RCC 7860 (cell line): ENCODE measurements at places on chromosomes 2 and 18.

- DNase-seq: no peak
Measured at GRCh38 chr18:58443671-58444070, 185.2 kb downstream of the ALPK2 start.

DNA sequence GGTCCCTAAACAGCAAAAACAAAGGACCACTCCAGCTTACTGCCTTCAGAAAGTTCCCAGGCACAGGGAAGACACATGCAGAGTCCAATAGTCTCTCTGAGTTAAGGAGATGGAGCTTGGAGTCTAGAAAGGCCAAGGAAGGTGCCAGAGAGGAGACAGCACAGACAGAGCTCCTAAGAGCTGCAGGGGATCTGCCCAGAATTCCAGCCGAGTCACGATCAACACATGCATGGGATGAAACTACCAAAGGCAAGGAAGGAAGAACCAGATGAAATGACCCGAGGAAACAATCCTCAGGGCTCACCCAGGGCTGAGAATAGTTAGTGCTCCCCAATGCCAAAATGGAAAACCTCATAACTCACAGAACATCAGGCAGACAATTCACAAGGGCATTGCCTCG is 15.4 kb downstream of the METTL4 start:
- DNase-seq: no peak

GRCh38 chr18:22591222-22591621 is 173.5 kb upstream of the CTAGE1 start:
- no peak for DNase-seq

DNA sequence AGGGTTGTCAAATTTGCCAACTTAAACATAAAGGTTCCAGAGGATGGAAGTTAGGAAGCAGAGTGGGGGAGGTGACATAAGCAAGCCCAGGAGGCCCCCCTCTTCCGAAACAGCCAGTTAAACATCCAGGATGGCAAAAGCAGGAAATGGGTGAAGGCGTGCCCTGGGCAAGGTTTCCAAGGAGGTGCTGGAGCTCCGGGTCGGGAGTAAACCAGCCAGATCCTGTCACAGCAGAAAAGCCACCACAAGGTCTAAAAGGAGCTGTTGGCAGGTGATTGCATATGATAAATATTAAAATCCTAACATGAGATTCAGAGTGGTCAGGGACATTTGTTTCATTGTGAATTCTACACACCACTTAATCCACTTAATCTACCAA is 572.2 kb upstream of the SALL3 start:
- DNase-seq: no peak

DNA sequence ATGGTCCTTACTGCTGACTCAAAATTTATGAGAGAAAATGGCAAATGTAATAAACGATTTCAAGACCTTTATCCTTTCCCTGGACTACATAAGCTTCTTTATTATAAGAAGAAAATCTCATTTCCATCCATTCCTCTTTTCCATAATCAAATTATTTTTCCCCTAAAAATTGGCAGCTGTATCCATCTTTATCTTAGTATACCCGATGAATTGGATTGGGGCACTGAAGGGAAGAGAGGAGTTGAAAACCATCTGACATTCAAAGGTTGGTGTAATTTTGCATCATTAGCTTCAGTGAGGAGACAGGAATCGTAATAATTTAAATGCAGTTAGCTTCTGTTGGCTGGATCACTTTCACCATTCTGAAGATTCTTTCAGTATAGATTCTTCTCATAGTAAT is 574.1 kb downstream of the XIRP2 start:
- DNase-seq: no peak

GRCh38 chr2:153059338-153060052 is 341.1 kb downstream of the ARL6IP6 start:
- DNase-seq: peak; percentile 63

- no peak for DNase-seq
Measured at GRCh38 chr18:47149457-47150028, 757 bp downstream of the HDHD2 start.

- DNase-seq: no peak
Measured at GRCh38 chr2:39069890-39070465, 50.9 kb downstream of the SOS1 start.

- DNase-seq: no peak
Measured at GRCh38 chr18:57331718-57332117, 20.6 kb upstream of the ST8SIA3 start.

- DNase-seq: no peak
Measured at GRCh38 chr2:48129293-48129950, 223.1 kb upstream of the FBXO11 start.

- DNase-seq: peak; percentile 27
Measured at GRCh38 chr2:149017116-149017985, 21.1 kb upstream of the LYPD6B start.

GRCh38 chr2:54903736-54904554 is 146.3 kb downstream of the RTN4 start:
- DNase-seq: peak; percentile 99

GRCh38 chr2:106996171-106996769 is 110.3 kb upstream of the ST6GAL2 start:
- no peak for DNase-seq

DNA sequence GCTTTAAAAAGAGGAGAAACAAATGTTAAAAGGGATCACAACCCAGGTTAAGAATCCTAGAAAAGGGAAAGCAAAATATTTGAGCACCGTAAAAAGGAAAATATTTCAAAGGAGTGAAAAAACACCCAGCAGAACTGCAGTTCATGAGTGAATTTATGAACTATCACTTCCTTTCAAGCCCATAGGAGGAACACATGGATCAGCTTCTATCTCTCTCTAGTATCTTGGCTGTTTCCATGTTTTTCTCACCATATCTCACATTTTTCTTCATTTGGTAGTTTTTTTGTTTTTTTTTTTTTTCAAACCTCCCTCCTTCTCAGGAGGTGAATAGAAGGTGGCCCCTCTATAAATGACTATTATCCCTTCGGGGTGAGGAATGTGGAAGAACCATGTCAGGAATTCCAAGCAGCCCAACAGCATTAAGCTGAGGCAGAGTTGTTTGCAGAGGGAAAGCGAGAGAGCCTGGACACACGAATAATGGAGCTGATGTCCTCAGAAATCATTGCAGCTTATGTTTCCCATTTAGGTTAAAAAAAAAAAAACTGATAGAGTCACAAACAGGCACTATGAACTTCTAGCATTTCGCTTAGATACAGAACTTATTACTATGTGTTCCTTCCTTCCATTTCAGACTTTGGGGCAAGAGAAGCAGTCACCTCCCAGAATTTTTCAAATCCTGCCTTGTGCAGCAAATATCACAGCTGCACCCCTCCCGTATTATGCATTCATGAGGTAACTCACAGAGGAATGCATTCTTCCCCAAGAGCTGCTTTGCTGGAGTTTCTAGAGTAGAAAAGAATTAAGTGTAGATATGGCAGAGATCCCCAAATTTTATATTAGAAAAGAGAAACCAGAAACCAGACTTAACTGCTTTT is 315.6 kb downstream of the IRS1 start:
- DNase-seq: peak; percentile 52

DNA sequence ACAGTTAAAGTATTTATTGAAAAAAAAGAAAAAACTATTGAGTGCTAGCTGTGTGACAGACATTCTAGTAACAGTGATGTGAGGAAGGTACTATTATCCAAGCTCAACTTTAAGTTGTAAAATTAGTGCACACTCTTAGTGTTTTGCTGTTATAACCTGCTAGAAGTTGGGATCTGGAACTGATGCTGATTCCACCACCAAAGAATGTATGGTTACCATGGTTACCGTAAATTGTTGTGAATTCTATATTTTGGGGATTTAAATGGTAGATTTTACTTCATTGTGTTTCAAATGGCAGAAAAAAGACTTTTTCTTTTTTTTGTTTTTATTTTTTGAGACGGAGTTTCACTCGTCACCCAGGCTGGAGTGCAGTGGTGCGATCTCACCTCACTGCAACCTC is 5.3 kb downstream of the AGFG1 start:
- DNase-seq: no peak

DNA sequence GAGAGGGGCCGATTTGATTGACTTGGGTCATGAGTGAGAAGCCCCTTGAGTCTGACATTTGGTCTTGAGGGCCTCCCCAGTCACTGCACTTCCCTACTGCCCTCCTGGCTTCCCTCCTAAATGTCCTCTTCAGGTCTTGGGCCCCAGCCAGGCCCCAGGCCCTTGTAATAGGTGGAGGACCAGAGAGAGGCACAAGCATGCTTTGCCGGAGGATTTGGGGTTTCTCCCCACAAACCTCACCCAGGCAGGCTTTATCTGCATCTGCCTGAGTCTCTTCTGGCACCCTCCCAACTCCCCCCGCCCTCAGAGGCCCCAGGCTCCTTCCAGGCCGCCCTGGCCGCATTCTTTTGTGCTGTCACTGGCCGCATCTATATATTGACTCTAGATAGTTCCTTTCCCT is 270.7 kb downstream of the HAUS1 start:
- DNase-seq: no peak

- peak; percentile 80 for DNase-seq
Measured at GRCh38 chr2:101357376-101357775, 29.9 kb downstream of the CREG2 start.

GRCh38 chr2:200054681-200055468 is 99.5 kb downstream of the MAIP1 start:
- no peak for DNase-seq

GRCh38 chr2:133765658-133766057 is 197.4 kb upstream of the NCKAP5 start:
- no peak for DNase-seq

GRCh38 chr18:47746615-47747014 is 183.8 kb downstream of the SMAD2 start:
- no peak for DNase-seq

DNA sequence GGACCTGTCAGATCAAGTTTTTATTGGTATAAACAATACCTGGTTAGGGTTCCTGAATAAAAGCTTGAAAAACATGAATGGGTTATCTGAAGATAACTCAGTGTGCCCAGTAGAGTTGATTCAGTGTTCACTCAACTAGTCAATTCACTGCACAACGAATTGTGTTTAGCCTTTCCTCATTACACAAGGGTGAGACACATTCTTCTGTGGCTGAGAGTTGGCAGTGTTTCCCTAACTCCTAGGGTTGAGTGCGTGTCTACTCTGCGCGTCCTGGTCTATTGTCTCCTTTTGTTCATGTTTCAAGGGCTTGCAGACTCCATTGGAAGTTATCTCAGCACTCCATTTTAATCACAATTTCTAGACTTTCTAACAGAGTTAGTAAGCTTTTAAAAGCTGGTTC is 32.8 kb upstream of the TMEM178A start:
- DNase-seq: peak; percentile 42

DNA sequence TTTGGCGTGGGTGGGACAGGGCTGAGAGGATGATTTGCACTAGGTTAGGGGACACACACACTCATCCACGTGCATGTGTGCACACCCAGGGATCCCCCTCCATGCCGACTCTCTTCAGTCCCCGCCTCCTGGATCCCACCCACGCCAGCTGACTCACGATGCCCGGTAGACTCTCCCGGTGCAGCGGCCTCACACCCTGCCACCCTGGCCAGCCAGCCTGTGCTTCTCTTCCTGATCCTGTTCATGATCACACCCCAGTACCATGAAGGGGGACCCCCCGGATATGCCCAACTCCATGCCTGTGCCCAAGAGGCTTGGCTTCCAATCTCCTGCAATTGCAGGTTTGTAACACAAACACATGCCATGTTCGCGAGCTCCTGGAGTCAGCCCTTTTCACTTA is 157.8 kb upstream of the HDAC4 start:
- no peak for DNase-seq

- DNase-seq: no peak
Measured at GRCh38 chr2:72138921-72139381, 8.7 kb downstream of the CYP26B1 start.

- DNase-seq: no peak
Measured at GRCh38 chr2:113104054-113104611, 23.3 kb upstream of the IL1RN start.

DNA sequence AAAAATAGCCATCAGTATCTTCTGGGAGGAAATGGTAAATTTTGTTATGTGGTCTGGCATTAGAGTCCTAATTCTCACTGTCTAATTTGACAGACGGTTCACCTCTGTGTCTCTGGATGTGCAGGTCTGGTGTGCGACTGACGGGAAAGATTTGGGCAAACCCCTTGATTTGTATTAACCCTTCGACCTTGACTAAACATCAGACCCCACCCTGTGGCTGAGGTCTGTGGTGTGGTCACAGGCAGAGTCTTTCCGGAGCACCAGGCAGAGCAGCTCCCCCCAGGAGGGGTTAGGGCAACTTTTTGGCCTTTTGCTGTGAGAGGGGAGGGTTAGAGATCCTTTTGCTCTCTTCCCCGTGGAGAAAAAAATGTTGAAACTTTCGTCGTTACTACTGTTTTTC is 6.4 kb downstream of the TWIST2 start:
- no peak for DNase-seq

DNA sequence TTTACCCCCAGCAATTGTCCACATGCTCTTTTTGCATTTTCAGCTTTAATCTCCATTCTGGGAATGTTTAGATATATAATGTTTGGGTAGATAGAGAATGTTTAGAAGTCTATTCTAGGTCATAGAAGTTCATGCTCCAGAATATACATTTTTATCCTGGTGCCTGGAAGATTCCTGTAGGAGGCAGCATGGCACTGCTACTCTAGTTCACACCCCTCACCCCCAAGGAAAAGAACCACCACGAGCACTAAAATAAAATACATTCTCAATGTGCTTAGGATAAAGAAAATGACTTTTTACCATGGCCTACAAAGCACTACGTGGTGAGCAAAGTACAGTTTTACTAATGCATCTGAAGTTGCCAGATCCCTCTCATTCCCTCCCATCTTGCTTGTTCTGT is 53.8 kb downstream of the MYO1B start:
- no peak for DNase-seq

- DNase-seq: no peak
Measured at GRCh38 chr2:210199854-210200253, 25.4 kb downstream of the ACADL start.

- no peak for DNase-seq
Measured at GRCh38 chr2:176427549-176427948, 158.3 kb downstream of the MTX2 start.

DNA sequence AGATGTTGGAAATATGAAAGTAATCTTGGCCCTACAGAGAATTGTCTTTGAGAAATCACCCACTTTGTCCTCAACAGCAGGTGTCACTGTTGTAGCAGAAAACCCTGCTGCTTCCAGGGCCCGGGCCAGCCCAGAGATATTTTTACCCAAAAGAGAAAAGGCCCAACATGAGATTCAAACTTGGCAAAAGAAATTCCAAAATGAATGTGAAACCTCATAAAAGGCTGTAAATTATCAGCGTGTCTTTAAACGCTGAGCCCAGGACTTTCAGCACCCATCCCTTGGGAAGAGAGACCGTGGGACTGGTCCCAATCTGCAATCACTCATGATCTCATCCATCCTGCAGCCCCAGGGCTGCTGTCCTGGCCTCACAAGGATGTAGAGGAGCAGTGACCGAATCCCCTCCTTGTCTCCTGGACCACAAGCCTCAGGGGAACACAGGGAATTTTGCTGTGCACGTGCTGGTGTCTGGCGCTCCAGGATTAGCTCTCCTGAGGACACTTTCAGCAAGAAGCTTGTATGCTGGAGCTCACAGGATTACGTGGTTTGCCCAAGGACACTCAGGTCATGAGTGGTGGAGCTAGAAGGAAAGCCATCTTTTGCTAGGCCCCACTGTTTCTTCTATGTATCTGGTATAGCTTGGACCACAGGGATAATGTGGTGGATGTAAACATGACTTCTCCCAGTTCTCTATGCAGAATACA is 202.1 kb downstream of the RNF144A start:
- no peak for DNase-seq

- DNase-seq: no peak
Measured at GRCh38 chr2:50649626-50650402, 382.1 kb downstream of the NRXN1 start.

- no peak for DNase-seq
Measured at GRCh38 chr2:68987021-68987503, 12.6 kb downstream of the GKN1 start.
